ENCODE measurements at places on chromosomes 3 and 15. TPM values are rescaled to one million over a fixed set of nuclear protein-coding genes. Genes with fewer than 3 reads are reported as not detected.

The ACKR4 gene
- total RNA-seq = 0.13 TPM

The LRRIQ4 gene
- total RNA-seq = not detected

The EMC7 gene
- 46.6 TPM for total RNA-seq

The GATA2 gene
- total RNA-seq = 6.3 TPM

The LXN gene
- not detected for total RNA-seq

The P3H2 gene
- 4.3 TPM for total RNA-seq

The TMEM89 gene
- not detected for total RNA-seq

The TSC22D2 gene
- total RNA-seq = 4.1 TPM

The ACAD11 gene
- total RNA-seq = 16.3 TPM

The GOLGB1 gene
- total RNA-seq = 38.9 TPM

The SEMA3F gene
- total RNA-seq = 10.4 TPM

The CTXN2 gene
- total RNA-seq = not detected

The WNT7A gene
- total RNA-seq = 0.16 TPM

The DUT gene
- 120 TPM for total RNA-seq

The CCR8 gene
- not detected for total RNA-seq

The ROPN1B gene
- total RNA-seq = 8.2 TPM

The GOLGA8T gene
- not detected for total RNA-seq

The CSPG4 gene
- total RNA-seq = 268 TPM

The ANKRD63 gene
- 0.37 TPM for total RNA-seq

The FBXO40 gene
- total RNA-seq = not detected

The P2RY14 gene
- total RNA-seq = not detected

The DPP8 gene
- 38.4 TPM for total RNA-seq

The TMEM212 gene
- not detected for total RNA-seq

The SERPINI1 gene
- total RNA-seq = 0.11 TPM

The BTLA gene
- not detected for total RNA-seq

The DPPA2 gene
- total RNA-seq = 0.64 TPM

The MCTP2 gene
- total RNA-seq = 5.8 TPM

The ECE2 gene
- total RNA-seq = not detected

The B3GALNT1 gene
- not detected for total RNA-seq

The EOMES gene
- 0.50 TPM for total RNA-seq

The RAD51 gene
- 29.8 TPM for total RNA-seq

The PP2D1 gene
- total RNA-seq = not detected

The CCK gene
- total RNA-seq = 1.4 TPM

The NR2E3 gene
- 0.19 TPM for total RNA-seq

The ANKUB1 gene
- total RNA-seq = not detected

The SAMMSON gene
- total RNA-seq = 3.6 TPM

The SOX14 gene
- total RNA-seq = not detected

The TRPM1 gene
- total RNA-seq = not detected
